ENCODE measurements at places on chromosomes 1 and 21. TPM values are rescaled to one million over a fixed set of nuclear protein-coding genes. Genes with fewer than 3 reads are reported as not detected.

Gene ZNF593OS
- total RNA-seq, result not detected

Gene HRNR
- not detected for total RNA-seq

Gene PPIAL4G
- not detected for total RNA-seq

Gene ADAMTS4
- total RNA-seq, result 7.1 TPM

Gene LCE1A
- total RNA-seq, result not detected

Gene OLFML3
- 8.7 TPM for total RNA-seq

Gene B4GALT3
- 26.8 TPM for total RNA-seq

Gene C1orf74
- total RNA-seq, result 1.4 TPM

Gene HSD3B1
- total RNA-seq, result not detected

Gene CLCA4
- not detected for total RNA-seq

Gene C1orf185
- total RNA-seq, result not detected

Gene CYP4A11
- total RNA-seq, result not detected

Gene FAM20B
- 25.6 TPM for total RNA-seq

Gene ALX3
- not detected for total RNA-seq

Gene TEX38
- total RNA-seq, result under 0.01 TPM

Gene PDZK1
- not detected for total RNA-seq

Gene HES3
- not detected for total RNA-seq

Gene KIF26B
- 1.1 TPM for total RNA-seq

Gene RIMKLA
- total RNA-seq, result under 0.01 TPM

Gene MSH4
- 0.22 TPM for total RNA-seq

Gene RGS8
- not detected for total RNA-seq

Gene SLC2A1
- total RNA-seq, result 32.7 TPM

Gene HHAT
- total RNA-seq, result 0.65 TPM

Gene RYR2
- total RNA-seq, result under 0.01 TPM

Gene GCSAML
- not detected for total RNA-seq

Gene RPE65
- total RNA-seq, result not detected

Gene NMNAT1
- total RNA-seq, result 13.3 TPM

Gene RAB7B
- total RNA-seq, result not detected

Gene SLC6A9
- total RNA-seq, result 0.40 TPM

Gene PLEKHN1
- total RNA-seq, result 0.22 TPM

Gene C1orf94
- total RNA-seq, result not detected

Gene MAEL
- not detected for total RNA-seq

Gene SPRR1A
- total RNA-seq, result not detected

Gene PROK1
- not detected for total RNA-seq

Gene PRAMEF14
- not detected for total RNA-seq

Gene EDARADD
- under 0.01 TPM for total RNA-seq

Gene PFDN2
- total RNA-seq, result 22.9 TPM

Gene KCND3
- total RNA-seq, result 0.20 TPM

Gene TSPAN1
- 0.22 TPM for total RNA-seq

Gene CYP4X1
- total RNA-seq, result 0.87 TPM

Measured in lung microvascular endothelial cell (primary cell).